ENCODE measurements at places on chromosomes 7 and 10.

- DNase-seq: no peak
Measured at GRCh38 chr10:110387983-110388686, 83.4 kb upstream of the SMNDC1 start.

DNA sequence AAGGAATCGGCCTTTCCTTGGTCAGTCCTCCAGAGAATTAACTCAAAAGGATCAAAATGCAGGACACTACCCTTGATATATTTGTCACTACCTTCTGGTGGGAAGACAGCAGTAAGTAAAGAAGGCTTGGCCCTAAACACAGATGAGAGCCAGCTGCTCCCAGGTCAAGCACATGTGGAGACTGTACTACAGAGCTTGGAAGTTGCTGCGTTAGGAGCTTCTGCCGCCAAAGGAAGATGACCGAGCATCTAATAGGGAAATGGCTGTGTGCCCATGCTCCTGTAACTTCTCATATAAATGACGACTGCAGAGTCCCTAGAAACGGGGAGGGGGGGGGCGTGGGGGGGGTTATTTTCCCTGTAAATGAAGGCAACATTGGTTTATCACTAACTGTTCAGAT, 59.0 kb downstream of the PODXL start:
- DNase-seq: no peak

DNA sequence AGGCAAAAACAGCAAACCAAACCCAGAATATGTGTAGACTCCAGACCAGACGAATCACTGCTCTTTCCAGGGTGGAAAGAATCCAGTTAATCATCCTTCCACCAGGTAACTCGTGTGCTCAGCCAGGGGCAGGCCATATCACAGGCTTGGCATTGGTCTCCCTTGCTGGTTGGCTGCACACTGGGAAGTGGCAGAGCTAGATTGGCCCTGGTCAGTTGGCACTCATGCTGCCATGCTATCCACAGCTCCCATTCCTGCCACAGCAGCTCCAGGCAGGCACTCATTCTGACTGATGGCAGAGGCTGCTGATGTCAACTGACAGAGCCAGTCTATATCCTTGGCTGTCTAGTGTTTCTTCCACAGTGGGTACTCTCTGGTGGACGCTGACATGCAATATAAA, 9.7 kb upstream of the GDF10 start:
- no peak for DNase-seq

- DNase-seq: no peak
Measured at GRCh38 chr7:148856891-148857290, 27.2 kb downstream of the EZH2 start.

GRCh38 chr10:65701168-65701776, 1224.6 kb upstream of the LRRTM3 start:
- DNase-seq: no peak

DNA sequence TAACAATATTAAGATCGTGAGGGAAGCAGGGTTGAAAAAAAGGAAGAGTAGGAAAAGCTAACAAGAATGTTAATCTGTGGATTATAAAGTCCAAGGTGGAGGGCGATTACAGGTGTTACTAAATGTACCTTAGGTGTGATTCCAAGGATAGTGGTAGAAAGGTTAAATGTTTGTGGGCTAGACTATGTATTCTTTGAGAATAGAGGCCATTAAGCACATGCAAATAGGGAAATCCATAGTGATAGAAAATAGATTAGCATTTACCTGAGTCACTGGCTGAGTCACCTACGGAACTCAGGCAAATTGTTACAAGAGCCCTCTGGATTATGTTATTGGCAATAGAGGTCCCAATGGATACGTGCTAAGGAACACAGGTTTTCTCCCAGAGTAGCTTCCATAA, 9.0 kb downstream of the MGAM2 start:
- DNase-seq: no peak

GRCh38 chr10:124322191-124322980, 96.3 kb downstream of the OAT start:
- no peak for DNase-seq

GRCh38 chr10:104151737-104152136, 29.8 kb downstream of the SFR1 start:
- no peak for DNase-seq

GRCh38 chr7:51308265-51308664, 8.3 kb downstream of the COBL start:
- no peak for DNase-seq

- no peak for DNase-seq
Measured at GRCh38 chr10:125343118-125343925, 183.0 kb upstream of the CTBP2 start.

- no peak for DNase-seq
Measured at GRCh38 chr10:49115796-49116508, 630 bp upstream of the VSTM4 start.

- DNase-seq: no peak
Measured at GRCh38 chr7:124388751-124389150, 355.9 kb upstream of the TMEM229A start.

GRCh38 chr10:22133749-22134624, 83.8 kb downstream of the EBLN1 start:
- no peak for DNase-seq

- no peak for DNase-seq
Measured at GRCh38 chr7:142323706-142324105, 65.8 kb upstream of the PRSS58 start.

- DNase-seq: no peak
Measured at GRCh38 chr7:130721486-130722277, 12.3 kb downstream of the KLF14 start.

DNA sequence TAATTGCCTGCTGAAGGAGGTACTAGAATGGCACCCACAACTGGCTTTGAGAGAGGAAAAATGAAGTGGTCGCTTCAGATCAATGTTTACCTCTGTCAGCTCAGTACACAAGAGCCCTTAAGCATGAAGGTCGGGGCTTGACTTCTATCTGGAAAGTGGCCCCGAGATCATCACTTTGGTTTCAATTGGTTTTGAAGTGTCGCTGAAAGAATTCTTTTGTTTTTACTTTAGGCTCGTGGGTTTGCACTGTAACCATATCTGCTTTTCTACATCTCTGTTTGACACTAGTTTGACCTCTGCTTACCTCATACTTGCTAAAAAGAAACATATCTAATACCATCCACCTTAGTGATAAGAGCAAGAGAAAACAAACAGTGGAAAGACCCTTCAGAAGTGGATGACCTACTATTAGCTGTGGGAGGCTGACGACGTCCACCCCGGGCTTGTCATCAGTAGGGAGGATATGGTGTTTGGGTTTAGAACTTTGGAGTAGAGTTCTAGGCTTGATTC, 361.8 kb downstream of the GATA3 start:
- DNase-seq: no peak

DNA sequence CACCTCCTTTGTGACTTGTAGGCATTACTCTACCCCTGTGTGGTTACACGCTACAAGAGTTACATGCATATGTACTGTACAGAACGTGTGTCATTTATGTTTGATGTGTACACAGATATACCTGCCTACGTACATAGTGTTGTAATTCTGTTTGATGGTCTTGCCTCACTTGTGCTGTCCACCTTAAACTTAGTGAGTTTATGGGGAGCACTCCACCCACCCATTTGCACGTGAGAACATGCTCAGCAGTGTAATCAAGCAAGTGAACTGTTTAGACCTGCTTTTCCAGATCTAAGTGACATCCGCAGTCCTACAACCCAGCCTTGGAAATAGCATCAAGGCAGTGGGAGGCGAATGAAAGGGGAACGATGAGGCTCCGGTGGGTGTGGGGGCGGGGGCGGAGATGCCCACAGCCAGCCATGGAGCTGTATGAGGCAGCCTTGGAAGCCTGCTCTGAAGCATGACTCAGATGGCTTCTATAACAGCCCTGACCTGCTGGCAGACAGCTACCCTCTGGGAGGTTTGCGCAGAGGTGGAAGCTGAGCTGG, 52.1 kb downstream of the SUFU start:
- DNase-seq: peak; percentile 24

DNA sequence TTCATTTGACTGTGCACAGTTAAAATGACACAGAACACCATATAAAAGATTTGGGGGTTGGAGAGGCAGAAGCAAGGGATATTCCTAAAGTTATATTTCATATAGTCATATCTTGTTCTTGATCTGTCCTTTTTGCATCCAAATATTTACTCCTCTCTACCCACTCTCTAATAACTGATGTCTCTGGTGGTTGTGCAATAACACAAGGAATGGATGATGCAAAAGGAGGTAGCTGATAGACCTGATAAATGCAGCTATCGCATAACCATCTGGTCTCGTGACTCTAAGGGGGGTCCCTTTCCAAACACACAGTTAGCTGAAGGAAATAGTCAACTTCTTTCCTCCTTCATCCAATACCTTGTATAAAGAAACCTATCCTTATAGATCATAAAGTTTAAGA, 123.1 kb downstream of the POLR1F start:
- DNase-seq: no peak
